ENCODE measurements at places on chromosomes 5 and 9.

- peak; percentile 9 for DNase-seq
These were observed 17.3 kb upstream of the XPA start for GRCh38 chr9:97714435-97714834.

DNA sequence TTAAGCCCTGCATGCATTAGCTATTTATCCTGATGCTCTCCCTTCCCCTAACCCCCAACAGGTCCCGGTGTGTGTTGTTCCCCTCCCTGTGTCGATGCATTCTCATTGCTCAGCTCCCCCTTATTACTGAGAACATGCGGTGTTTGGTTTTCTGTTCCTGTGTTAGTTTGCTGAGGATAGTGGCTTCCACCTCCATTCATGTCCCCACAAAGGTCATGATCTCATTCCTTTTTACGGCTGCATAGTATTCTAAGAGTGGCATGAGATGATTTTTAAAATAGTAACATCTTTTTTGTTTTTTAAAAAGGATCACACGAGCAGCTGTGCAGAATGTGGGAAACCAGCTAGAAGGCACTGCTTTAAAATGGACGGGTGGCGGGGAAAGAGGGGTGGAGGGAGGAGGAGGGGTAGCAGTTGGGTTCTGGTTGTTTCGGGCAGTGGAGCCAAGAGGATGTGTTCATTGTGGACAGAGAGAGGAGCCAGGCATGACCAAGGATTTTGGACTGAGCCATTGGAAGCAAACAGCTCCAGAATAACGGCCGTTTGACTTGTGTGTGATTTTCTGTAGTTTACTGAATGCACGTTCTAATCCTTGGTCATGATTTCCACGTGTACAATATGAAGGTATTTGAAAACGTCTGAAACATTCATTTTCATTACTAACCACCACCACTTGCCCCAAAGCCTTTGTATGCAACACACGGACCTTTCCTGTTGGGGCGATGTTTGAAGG lies 1.7 kb upstream of the TENT4A start:
- DNase-seq: no peak

DNA sequence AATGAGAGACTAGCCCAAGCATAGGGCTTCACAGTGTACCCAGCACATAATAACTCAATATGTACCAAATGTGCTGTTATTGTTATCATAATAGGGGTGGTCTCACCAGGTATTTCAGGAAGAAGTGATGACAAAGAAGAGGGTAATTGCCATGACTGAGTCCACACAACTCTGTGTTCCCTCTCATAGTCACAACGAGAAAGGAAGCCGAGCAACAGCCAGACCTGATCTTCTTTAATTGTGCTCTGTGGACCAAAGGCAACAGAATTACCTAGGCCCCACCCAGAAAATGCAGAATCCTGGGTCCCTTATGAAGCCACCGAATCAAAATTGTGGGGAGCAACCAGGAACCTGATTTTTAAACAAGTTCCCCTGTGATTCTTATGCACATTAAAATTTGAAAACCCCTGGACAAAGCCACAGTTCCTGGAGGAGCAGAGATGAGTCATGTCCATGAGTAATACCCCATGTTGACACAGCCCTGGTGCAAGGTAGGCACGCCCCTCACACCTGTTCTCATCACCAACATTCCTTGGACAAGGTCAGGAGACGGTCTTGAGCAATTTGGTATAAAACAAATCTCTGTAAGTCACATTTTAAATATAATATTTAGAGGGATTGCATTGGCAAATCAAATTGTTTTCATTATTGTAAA lies 5.2 kb downstream of the FGF1 start:
- no peak for DNase-seq

GRCh38 chr5:167633931-167634341 lies 657.5 kb upstream of the WWC1 start:
- no peak for DNase-seq

GRCh38 chr5:167664222-167664804 lies 627.1 kb upstream of the WWC1 start:
- DNase-seq: no peak

GRCh38 chr5:68544648-68545552 lies 329.3 kb downstream of the PIK3R1 start:
- DNase-seq: no peak

DNA sequence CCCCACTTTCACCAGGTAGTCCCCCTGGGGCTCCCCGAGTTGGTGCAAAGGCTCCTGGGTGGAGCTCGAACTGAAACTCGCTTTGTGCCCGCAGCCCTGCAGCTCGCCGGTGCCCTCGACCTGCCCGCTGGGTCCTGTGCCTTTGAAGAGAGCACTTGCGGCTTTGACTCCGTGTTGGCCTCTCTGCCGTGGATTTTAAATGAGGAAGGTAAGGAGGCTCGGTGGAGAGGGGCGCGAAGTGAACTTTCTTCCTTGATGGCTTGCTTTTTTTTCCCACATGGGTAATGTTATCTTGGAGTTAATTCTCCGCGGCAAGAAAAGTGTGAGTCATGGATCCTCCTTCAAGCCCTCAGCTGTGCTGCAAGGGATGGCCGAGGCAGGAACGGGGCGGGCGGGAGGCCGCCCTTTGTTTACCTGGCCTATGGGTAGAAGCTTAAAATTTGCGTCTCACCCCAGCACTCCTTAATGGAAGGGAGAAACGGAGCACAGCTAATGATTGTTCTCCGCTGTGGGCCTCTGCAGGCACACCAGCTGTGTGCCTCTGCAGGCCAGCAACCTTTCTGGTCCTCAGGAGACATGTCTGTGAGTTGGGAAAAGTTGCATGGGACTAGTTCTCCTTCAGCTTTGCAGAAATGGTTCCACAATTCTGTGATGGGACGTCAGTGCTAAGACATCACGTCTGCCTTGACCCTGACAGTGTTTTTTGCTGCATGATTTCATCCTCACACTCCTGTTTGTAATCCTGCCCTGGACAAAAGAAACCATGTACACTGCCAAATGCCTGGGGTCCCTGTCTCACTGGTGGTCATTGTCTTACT lies 1.1 kb downstream of the MAMDC2 start:
- DNase-seq: no peak

GRCh38 chr5:158164296-158165047 lies 305.5 kb upstream of the CLINT1 start:
- no peak for DNase-seq

DNA sequence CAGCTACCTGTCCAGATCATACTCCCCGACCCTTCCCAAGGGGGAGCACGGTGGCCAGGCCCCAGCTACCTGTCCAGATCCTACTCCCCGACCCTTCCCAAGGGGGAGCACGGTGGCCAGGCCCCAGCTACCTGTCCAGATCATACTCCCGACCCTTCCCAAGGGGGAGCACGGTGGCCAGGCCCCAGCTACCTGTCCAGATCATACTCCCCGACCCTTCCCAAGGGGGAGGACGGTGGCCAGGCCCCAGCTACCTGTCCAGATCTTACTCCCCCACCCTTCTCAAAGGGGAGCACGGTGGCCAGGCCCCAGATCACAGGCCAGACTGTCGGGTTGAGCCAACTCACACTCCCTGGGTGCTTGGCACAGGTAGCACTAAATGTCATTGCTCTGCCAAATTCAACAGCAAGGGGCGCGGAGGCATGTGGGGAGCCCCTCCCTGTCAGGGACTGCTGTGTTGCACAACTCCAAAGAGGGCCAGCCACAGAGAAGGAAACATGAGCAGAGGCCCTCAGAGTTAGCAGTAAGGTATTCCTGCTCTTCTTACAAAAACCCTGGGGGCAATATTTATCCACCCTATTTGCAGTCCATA lies 136.9 kb downstream of the OLFM1 start:
- no peak for DNase-seq

DNA sequence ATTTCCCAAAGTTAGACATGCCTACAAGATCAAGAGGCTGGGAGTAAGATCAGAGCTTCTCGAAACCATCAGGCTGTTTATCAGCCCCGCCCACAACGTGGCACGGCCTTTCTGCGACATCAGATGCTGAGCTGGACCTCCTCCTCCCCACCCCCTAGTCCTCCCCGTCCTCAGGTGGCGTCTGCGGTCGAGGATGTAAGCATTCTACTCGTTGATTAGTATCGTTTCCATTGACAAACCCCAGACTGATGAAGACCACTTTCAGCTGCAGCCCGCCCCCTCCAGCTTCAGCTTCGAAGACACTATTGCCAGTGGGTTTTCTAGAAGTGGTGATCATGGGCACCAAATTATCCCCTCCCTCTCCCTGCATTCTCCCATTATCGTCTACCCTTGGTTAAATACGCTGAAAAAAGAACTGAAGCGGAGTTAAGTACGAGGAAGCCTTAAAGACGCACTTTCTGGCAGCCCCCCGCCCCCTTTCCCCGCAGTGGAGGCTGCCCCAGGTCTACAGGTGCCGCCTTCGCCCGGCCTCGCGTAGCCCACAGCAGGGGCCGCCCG lies 1.1 kb downstream of the PPIC start:
- DNase-seq: no peak

- no peak for DNase-seq
These were observed 71.2 kb downstream of the MTAP start for GRCh38 chr9:21873540-21874221.

DNA sequence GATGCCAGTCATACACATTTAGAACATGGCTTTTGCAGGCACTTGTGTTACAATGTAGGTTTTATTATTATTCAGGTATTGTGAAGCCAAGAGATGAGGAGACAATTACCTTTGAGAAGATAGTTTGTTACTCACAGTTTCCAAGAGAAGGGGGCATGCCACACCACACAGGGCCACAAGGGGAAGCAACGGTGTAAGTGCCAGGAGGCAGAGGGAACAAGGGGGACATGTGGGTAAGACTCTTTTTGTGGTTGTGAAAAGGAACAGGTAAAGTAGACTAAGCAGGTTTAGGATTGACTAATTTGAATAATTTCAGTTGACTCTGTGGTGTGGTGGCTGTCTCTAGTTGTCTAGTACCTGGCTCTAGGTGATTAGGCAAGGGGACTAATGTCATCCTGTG lies 191.2 kb downstream of the TRPM6 start:
- no peak for DNase-seq

- peak; percentile 17 for DNase-seq
These were observed 8.5 kb upstream of the CSNK1A1 start for GRCh38 chr5:149559706-149560105.

DNA sequence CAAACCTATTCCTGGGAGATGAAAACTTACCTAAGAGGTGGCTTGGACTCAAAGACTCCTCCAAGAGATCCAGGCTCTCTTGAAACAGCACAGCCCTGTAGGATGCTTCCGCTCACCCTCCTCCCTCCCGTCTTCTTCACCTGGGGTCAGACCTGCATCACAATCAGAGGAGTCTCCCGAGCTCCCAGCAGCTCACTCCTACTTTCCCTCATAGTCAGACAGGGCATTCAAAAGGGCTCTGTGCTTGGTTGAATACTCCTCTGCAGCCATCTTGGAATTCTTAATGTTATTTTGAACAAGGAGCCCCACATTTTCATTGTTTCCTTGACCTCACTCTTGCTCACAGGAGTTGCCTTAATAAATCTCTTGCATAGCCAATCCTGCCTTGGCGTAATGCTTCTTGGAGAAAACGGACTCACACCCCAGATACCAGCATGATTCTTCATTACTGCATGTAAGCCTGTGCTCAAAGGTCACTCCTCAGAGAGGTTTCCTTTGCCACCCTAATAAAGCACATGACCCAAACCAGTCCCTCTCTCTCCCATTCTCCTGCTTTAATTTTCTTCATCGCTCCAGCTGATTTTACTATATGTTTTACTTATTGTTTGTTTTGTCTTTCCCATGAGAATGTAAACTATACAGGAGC lies 47.1 kb upstream of the IFNK start:
- DNase-seq: no peak

DNA sequence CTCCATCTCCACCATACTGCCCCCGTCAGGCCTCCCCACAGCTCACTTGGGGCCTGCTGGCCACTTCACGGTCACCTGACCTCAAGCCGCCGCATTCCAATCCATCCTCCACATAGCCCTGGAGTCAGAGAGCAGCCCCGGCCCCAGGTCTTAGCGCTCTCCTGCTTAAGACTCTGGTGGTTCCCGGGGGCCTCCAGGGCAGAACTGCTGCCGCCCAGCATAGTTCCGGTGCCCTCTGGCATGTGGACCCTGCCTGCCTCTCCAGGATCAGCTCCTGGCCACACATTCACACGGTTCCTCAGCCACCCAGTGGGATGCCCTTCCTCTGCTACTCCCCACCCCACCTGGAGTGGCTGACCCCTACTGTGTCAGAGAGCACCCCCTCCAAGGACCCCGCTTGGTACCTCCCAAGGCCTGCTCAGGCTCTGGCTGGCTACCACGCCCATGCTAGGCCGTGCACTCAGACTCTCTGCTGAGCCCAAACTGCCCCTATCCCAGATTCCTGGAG lies 8.7 kb downstream of the PHYKPL start:
- no peak for DNase-seq

DNA sequence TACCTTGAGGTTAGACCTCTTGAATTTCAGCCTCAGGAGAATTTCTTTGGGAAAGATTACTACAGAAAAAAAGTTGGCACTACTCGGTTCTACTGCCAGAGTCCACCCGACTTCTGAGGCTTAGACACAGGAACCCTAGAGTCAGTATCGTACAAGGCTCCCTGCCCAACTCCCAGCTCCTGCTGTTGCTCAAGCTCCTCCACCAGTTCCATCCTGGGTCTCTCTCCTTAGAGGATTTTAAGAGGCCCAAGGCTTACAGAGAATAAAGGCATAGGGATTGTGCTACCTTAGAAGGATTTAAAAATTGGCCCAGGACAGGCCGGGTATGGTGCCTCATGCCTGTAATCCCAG lies 29.0 kb upstream of the SSBP2 start:
- DNase-seq: no peak

- DNase-seq: peak; percentile 34
These were observed 78.9 kb downstream of the FAM170A start for GRCh38 chr5:119708076-119708790.

DNA sequence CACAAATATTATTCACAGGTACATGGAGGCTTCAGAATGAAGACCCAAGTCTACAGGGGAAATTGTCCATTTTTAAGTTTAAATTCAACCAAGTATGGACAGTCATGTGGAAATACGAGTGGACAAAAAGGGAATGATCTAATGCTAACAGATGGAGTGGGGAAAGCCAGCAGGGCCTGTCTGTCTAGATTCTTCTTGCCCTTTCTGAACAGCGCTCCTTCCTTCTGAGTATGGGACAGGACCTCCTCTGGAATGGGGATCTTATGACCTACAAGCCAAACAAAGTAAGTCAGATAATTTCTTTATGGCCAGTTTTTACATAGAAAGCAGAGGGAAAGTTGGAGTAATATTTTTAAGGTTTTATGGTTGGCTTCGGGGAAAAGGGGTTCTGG lies 119.8 kb upstream of the NEK6 start:
- no peak for DNase-seq

- no peak for DNase-seq
These were observed 45.7 kb downstream of the PPARGC1B start for GRCh38 chr5:149775785-149776184.

DNA sequence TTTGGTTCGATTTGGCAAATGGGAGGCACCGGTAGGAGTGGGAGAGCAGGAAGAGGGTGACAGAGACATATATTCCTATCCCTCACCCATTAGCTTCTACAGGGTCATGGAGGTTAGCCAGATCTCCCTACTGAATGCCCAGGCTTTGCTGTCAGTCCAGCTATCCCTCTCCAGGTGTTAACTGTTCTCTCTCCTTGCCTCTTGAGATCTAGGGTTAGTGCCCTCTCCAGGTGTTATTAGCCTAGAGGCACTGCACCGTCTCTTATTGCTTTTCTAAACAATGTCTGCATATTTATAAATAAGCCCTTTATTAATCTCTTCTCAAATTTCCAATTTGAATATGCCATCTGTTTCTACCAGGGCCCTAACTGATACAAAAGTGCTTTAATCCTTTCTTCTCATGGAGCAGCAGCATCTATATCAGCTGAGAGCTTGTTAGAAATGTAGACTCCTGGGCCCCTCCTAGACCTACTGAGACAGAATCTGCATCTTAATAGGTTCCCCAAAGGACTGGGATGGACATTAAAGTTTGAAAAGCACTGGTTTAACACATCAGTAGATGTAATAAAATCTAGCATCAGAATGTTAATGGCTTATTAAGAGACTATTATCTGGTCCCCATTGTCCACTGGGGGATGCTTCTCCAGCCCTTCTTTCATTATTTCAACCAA lies 322.5 kb upstream of the SLC24A2 start:
- DNase-seq: no peak
